Vagina (tissue), 2 donors: ENCODE measurements at places on chromosomes 12 and 14.

GRCh38 chr14:80981673-80982072, 26.3 kb downstream of the TSHR start:
- no peak for DNase-seq

GRCh38 chr14:101029668-101030290, 126.3 kb upstream of the RTL1 start:
- DNase-seq: no peak

- DNase-seq: no peak
Observed at GRCh38 chr12:133221241-133221640, 14.4 kb downstream of the ANHX start.

- no peak for DNase-seq
Observed at GRCh38 chr12:38607295-38607694, 290.7 kb downstream of the ALG10B start.

GRCh38 chr14:20681348-20682126, 2.8 kb upstream of the RNASE4 start:
- DNase-seq: no peak

DNA sequence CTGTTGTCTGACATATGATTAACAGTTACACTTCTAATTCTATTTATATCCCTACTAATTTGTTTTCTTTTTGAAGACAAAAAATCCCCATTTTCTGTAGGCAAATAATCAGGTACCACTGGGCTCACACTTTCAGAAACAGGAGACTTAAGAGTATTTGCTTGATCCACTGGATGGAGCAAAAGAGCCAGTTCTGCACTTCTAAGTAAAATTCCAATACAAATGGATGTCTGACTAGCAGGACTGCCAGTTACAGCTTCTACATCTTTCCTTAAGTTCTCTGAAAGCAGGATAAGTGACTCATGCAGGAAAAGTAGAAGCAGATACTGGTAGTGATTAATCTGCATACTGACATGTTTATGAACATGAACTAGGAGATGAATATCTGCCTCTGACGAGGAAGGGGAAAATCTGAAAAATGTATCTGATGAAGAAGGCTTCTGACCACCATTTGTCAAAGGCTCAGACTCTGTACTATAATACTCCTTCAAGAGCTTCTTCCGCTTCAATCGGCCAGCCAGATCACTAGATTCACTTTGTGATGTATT, 73.8 kb upstream of the ANKS1B start:
- DNase-seq: no peak

DNA sequence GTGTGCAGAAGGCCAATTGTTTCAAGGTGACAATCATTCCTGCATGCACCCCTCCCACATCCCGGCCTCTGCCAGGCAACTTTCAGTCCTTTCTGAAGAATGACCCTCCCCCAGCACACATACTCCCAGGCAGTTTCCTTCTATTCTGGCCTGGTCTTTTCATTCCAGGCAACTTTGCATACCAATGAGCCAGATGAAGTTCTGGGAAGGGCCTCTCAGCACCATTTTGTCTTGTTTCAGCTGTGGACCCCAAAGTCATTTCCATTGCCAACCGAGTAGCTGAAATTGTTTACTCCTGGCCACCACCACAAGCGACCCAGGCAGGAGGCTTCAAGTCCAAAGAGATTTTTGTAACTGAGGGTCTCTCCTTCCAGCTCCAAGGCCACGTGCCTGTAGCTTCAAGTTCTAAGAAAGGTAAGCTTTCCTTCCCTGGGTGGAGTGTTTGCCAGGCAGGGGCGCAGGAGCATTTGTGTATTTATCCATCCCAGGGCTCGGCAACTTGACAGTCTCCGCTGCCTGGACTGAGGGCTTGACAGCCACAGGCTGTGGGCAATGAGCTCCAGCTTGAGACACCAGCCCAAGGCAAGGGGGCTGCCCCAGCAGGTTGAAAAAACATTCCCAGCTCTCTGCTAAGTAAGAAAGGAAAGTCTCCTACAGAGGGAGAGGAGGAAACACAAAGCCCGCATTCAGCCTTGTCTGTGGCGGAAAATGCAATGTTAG, 16.4 kb downstream of the BCL2L14 start:
- peak; percentile 69 for DNase-seq

GRCh38 chr12:74689071-74689655, 151.5 kb downstream of the ATXN7L3B start:
- no peak for DNase-seq

GRCh38 chr12:1948883-1949282, 30.4 kb upstream of the CACNA2D4 start:
- no peak for DNase-seq

DNA sequence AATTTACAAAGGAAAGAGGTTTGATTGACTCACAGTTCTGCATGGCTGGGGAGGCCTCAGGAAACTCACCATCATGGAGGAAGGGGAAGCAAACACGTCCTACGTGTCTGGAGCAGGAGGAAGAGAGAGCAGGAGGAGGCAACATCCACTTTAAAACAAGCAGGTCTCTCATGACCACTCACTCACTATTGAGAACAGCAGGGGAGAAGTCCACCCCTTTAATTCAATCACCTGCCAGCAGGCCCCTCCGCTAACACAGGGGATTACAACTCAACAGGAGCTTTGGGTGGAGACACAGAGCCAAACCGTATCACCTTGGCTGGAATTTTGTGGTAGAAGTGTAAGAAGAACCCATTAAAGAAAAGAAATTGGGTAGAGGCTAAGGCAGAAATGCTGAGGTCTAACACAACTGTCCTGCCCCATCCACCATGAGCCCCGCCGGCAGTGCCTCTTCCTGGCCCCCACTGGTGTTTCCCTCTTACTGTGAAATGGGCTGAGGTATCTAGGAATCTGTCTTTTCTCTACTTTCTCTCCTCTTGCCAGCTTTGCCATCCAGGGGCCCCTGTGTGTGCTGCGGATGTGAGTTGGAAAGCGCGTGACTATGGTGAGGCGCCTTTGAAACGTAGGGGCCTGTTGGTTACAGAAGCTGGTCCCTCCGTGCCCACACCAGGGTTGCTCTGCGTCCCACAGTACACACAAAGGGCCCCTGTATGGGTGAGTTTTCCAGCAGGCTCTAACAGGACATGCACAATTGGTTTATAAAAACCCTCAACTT, 108.0 kb upstream of the TMEM132D start:
- no peak for DNase-seq

DNA sequence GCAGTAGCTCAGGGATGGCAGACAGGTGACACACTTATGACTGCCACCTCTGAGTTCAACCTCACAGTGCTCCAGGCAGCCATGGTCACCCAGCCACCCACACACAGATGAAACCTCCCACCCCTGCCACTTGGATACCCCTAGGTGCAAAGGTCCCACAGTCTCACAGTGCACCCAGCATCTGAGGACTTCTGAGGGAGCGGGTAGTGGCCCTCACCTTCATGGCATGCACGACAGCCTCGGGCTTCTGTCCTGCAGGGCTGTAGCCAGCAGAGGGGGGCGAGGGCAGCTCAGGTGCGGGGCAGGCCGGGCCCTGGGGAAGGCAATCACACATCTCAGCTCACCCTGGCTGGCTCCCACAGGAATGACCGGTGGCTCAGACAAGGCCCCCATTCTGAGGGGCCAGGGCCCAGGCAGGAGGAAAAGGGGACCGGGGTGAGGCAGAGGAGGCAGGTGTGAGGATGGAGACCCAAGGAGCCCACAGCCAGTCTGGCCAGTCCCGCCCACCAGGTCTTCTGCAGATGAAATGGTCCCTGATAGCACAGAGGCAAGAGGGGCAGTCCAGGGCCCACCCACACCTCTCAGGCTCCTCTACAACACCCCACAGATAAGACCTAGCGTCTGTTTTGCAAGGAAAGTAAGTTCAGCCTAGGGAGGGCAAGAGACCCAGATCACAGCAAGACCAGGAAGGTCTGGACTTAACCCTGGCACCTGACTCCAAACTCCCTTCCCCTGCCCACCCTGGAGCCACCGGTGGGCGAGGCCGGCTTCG, 35.8 kb downstream of the CCNK start:
- no peak for DNase-seq

DNA sequence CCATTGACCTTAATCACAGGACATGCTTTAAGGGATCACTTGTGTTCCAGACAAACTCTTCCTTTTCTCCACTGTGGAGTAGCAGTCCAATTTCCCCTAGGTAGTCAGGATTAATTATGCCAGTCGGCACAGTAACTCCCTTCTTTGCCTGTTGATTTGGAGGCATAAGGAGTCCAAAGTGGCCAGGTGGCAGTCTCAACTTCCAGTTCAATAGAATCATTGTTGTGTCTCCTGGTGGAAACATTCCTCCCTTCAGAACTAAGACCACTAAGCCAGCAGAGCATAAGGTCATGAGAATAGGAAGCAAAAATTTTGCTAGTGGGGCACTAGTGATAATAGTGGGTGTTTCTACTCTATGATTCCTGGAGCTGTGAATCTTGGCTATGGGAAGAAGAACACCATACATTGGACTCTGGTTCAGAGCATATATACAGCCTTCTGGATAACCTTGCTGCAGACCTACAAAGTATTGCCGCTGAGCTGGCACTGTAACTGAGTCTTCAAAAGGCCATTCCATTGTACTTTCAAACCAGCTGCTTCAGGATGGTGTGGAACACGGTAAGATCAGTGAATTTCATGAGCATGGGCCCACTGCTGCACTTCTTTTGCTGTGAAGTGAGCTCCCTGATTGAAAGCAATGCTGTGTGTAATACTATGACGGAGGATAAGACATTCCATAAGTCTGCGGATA, 147.3 kb upstream of the MAX start:
- DNase-seq: no peak

DNA sequence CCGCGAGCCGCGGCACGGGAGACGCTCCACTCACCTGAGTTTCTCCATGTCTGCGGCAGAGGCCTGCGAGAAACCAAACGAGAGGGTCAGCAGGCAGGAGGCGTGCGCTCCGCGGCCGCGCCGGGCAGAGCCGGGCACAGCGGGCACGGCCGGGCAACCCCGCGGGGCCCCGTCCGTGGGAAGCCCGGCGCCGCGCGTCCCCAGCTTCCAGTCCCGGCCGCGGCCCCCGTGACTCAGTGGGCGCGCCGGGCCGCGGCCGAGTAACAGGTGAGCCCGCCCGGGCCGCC, 19.4 kb downstream of the BEGAIN start:
- DNase-seq: no peak

DNA sequence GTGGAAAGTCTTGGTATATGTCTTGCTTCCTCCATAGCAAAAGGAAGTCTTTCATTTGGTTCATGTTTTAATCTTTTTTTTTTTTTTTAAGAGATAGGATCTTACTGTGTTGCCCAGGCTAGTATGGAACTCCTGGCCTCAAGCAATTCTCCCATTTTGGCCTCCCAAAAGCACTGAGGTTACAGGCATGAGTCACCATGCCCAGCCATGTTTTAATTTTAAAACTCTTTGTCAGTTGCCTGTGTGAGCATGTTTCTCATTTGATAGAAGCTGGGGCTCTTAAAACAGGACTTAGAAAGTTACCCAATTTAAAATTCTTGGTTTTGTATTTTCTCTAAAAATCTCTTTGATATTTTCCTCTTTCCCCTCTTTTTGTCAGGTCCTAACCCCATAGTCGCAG, 45.0 kb upstream of the REP15 start:
- DNase-seq: no peak

DNA sequence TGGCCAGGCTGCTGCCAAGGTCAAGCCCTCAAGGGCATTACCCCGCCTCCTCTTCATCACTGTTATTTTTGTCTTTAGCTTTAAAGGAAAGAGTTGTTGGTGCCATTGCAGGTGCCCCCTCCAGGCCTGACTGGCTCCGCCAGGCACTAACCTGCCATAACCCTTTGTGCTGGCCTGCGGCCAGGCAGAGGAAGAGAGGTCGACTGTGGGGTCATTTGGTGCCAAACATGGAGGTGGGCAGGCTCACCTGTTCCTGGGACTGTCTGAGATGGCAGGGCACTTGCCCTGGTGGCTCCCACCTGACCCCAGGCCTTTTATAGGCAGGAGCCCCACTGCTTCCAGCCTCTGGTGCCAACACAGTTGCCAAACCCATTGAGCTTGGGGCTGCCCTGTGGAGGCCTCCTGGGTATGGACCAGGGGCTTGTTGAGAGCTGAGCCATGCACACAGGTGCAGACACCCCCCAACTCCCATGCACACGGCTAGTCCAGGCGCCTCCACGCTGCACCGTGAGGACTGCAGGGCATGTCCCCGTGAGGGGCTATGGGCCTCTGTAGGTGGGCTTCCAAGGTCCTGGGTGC, 29.4 kb upstream of the PLD4 start:
- DNase-seq: peak; percentile 84

DNA sequence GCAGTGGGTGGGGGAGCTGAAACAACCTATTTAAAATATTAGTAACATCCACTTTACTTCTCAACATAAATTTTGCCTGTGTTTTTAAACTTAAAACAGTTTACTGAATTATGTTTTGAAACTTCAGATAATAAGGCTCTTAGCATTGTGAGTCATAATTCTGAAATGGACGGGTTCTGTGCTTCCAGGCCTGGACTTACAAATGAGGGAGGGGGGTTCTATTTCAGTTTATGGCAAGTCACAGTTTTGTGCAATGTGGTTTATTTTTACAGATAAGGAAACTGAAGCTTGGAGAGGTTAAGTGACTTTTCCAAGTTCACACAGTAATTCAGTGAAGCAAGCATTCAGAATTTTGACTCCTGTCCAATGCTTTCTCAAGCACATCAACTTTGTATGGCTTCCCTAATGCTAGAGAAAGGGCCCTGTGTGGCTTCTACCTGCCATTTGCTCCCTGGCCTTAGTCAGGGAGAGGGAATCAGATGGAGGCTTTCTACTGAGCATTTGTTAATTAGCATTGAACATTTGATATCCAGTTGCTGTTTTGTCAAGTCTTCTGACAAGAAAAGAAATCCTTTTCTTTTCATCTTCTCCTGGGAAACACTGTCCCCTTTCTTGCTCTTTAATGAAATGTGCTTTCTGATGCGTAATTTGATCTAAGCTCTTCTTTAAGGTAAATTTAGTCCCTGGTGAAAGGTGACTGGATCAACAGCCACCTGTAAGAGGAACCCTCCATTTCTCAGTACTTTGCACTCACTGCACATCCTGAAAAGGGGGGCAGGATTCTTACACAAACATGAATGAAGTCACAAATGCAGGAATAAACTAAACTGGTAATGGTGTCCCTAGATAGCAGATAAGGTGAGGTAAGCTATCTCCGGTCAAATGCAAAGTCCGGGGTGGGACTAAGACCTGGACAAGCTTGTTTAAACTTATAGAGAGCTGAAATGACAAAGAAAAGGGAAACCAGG, 2.5 kb upstream of the SALL2 start:
- DNase-seq: no peak

DNA sequence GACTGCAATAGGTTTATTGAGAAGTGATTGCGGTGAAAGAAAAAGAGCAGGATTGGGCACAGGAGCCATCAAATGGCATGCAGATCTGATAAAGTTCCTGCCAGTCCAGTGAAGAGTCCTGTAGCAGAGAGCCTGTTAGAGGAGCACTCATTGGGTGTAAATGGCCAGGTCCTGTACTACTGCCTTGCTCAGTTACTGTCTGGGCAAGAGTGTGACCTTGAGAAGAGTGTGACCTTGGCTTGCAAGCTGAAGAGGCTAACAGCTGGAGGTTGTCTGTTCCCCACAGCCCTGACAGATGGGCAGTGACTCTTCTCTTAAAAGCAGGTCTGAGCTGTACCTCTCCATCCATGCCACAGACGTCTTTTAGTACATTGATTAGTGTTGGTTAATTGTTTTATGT, 148.6 kb upstream of the SLC38A2 start:
- DNase-seq: no peak

GRCh38 chr12:61414470-61414869, 845.7 kb upstream of the USP15 start:
- DNase-seq: no peak

GRCh38 chr12:40099423-40099853, 6.4 kb downstream of the SLC2A13 start:
- no peak for DNase-seq
